ENCODE measurements at places on chromosomes 6 and 20.

DNA sequence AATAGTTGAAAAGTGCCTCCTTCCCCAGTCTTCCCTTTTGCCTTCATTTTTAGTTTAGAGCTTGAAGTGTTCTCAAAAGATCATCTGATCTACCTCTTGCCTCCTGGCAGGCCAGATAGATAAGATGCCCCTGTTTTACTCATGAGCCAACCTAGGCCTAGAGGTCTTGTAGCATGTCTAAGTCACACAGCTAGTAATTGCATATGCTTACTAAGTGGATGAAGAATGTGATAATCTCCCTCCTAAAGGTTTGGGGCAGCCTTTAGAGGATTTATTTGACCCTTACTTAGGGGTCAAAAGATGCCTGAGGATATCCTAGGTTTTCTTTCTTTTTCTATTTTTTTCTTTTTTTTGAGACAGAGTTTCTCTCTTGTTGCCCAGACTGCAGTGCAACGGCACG is 2.1 kb downstream of the C6orf141 start:
- no peak for DNase-seq

DNA sequence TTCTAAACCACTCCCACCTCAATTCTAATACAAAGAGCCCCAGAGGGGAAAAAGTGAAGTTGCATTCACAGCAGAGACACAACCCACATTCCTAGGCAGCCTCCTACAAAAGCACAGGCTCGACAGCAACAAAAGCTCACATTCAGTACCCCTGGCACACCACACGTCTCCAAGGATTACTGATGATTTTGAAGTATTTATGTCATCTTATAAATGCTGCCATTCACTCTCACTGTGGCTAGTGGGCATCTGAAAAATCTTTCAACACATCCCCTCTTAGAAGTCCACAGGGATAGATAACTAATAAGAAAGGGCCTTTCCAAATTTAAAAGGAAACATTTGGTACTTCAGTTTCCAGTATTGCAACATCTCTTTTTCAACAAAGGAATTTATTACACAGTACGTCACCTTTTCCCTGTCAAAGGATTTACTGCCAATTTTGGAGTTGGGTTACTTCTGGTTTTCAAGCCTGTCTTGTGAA is 146.7 kb downstream of the TASP1 start:
- no peak for DNase-seq

- no peak for DNase-seq
These were observed 72.7 kb downstream of the CCDC170 start for GRCh38 chr6:151566557-151566956.

DNA sequence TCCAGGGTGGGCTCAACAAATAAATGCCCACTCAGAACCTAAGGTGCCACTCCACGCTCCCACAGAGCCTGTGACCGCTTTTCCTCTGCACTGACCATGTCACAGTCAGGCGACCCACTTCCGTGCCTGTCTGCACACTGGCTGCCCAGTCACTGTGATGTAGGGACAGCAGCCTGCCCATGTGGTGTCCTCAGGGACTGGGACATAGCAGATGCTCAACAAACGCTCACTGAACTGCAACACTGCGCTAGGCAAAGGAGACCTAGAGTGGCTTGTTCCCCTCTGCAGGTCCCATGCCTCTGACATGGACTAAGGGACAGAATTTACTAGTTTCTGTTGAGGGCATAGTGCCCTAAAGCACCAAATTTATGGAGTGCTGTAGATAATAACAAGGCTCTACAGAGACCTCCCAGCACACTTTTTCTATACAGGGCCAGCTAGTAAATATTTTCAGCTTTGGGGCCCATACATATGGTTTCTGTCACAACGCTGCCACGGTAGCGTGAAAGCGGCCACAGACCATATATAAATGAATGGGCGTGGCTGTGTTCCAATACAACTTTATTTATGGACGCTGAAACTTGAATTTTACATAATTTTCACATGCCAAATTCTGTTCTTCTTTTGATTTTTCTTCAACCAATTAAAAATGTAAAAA is 57.8 kb upstream of the MRPS10 start:
- no peak for DNase-seq

DNA sequence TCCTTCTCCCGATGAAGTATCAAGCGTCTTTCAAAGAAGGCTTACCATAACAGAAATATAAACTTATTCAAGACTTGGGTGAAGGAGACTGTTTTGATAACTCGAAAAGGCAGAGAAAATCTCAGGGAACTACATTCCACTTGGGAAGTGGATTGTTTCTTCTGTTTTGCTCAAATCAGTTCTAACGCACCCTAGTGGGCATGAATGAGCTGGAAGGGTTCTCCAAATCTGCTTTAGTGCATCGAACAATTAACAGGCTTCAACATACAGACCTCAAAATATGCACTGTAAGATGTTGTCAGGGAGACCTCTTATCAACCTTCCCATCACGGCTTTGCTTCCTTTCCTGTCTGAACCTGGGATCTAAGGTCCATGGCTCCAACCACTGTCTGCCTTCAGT is 392.5 kb downstream of the CD83 start:
- no peak for DNase-seq

DNA sequence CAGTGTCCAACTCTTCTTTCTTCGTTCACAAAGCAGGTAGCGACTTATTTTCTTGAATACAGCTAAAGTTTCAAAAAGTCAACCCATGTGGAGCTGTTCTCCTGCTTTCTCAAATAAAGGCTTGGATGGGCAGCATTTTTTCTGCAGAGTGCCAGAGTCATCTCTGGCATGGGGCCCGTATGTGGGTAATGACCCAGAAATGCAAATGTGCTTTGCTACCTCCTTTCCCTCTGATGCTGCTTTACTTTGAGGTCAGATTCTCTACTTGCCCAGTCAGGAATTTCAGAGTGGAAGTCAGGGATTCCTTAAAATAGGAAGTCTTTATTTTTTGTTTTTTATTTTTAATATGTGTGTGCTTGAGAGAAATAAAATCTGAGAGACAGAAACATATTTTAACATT is 4.9 kb downstream of the NKAIN2 start:
- no peak for DNase-seq

GRCh38 chr20:54257071-54257816 is 49.4 kb downstream of the PFDN4 start:
- DNase-seq = no peak

GRCh38 chr6:10136636-10137035 is 278.2 kb downstream of the TFAP2A start:
- DNase-seq = no peak

- peak; percentile 32 for DNase-seq
These were observed 9.9 kb upstream of the BAK1 start for GRCh38 chr6:33589731-33590530.

- DNase-seq = no peak
These were observed 25.8 kb upstream of the CCN6 start for GRCh38 chr6:112027942-112028674.

- no peak for DNase-seq
These were observed 202.4 kb downstream of the SAMD5 start for GRCh38 chr6:147710890-147711289.

DNA sequence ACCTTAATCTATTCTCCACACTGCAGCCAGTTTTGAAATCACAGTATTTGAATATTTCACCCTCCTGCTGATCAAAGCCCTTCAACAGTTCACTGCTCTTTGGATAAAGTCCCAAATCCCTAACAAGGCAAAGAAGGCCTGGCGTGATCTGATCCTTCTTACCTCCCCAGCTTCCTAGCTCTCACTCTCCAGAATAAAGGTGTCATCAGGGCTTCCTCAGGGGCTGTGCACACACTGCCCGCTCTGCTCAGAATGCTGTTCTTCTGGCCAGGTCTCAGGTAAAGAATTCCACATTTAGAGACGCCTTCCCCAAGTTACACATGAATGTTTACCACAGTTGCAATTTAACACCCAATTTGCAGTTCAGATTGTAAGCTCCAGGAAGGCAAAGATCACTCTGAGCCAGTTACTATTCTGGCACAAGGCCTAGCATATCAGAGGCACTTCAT is 58.9 kb upstream of the MCM9 start:
- DNase-seq = no peak

- peak; percentile 77 for DNase-seq
These were observed 18.0 kb downstream of the TUBB2A start for GRCh38 chr6:3139090-3139903.

DNA sequence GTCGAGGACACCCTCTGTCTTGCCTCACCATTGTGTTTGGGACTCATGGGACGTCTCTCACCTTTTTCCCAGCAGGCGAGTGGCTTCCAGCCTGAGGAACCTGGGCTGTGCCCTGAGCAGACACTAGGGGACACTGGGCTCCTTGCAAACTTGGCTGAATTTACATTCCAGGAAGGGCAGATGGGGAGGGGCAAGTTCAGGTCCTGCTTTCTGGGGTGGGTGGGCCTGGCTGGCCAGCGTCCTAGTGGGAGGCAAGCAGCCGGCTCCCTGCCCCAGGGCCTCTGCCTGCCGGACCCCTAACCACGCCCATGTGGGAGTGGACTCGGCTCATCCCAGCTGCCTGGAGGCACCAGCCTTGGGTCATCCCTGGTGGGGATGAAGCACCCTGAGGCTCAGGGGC is 48.2 kb upstream of the MLN start:
- no peak for DNase-seq

GRCh38 chr20:49747707-49748524 is 34.2 kb upstream of the B4GALT5 start:
- DNase-seq = no peak

GRCh38 chr6:89209457-89209856 is 7.7 kb downstream of the GABRR1 start:
- no peak for DNase-seq

DNA sequence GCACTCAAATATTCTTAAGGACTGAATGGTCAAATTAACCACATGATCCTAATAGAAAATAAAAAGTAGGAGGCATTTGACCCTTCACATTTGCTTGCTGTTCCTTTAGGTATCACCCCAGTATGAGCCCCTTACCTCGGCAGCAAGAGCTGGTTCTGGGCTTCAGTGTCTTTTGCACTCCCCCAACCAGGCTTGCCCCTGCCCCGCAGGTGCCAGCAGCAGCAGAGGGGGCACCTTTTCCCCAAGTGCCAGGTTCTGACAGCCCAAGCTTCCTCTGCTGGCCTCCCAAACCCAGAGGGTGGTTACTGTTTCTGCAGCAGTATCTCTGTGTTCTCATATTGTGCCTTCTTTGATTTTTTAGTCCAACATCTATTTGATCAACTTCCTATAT is 23.2 kb downstream of the UBE2V1 start:
- DNase-seq = no peak

DNA sequence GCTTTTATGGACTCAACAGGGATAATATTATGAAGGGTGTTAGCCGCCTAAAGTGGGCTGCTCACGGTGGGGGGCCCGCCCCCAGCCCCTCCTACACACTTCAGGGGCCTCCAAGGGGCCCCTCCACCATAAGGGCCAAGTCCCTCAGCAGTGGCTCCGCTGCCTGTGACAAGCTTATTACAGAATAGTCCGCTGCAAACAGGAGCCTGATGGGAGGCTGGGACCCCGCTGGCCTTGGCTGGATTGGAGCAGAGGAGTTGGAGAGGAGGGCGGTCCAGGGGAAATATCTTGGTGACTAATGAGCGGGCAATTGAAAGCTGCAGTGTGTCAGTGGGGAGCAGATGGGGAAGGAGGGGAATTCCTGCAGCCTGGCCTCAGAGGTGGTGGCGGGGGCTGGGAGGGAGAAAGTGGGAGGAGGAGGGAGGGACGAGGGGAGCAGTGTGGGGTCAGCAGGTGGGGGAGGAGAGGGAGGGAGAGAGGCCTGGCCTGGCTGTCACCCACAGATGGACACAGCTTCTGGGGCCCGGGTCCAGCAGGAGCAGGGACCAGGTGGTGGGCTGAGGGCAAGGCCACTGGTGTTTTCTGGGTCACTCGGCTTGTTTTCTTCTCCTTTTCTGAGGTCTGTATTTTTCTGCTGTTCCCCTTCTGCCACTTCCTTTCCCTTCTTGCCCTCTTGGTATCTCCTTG is 57.6 kb upstream of the FOXP4 start:
- no peak for DNase-seq

GRCh38 chr6:16950825-16951495 is 150.9 kb upstream of the STMND1 start:
- no peak for DNase-seq

- no peak for DNase-seq
These were observed 56.1 kb downstream of the HDDC2 start for GRCh38 chr6:125245523-125246264.

GRCh38 chr6:145544514-145544913 is 190.8 kb downstream of the EPM2A start:
- DNase-seq = no peak

DNA sequence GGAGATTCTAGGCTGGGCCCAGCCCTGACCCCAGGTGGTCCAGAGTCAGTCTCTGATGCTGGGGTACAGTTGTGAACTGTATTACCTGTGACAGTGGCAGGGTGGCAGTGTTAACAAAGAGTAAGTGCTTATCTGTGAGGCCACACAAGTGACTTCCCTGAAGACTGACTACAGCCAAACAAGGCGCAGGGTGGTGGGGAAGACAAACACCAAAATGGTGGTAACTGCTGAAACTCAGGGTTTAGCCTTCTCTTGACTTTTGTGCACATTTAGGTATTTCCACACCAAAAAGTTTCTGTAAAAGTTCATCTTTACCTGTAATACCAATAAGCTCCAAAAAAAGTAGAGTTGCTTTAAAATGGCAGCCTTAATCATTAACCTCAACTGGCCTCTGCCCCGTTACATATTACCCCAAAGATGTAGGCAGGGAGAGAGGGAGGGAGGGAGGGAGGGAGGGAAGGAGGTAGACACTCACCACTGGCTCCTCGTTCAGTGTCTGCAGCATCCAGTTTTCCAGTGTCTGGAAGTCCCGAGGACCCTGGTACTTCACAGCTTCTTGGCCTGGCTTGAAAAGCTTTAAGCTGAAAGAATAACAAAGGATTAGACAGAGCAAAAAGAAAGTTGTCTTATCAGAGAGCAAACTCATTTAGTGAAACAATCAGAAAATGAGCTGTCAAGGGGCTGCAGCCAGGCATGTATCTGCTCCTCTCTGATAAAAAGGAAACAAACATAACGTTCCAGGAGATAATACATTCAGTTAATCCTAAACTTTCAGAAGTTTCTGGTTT is 11.3 kb downstream of the TXNDC5 start:
- DNase-seq = no peak

DNA sequence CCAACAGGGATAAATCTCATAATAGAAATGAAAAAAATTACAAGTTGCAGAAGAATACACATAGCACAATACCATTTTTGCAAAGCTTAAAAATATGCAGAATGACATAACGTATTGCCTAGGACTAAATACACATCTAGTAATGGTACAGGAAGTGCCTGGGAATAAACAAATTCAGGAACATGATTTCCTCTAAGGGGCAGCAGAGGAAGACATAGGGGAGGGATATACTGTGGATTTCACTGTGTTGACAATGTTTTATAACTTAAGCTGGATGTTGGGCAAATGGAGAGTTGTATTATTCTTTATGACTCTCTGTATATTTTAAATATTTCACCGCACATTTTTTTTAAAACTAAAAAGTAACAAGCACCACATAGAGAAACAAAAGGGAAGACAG is 5.6 kb upstream of the GLO1 start:
- no peak for DNase-seq

DNA sequence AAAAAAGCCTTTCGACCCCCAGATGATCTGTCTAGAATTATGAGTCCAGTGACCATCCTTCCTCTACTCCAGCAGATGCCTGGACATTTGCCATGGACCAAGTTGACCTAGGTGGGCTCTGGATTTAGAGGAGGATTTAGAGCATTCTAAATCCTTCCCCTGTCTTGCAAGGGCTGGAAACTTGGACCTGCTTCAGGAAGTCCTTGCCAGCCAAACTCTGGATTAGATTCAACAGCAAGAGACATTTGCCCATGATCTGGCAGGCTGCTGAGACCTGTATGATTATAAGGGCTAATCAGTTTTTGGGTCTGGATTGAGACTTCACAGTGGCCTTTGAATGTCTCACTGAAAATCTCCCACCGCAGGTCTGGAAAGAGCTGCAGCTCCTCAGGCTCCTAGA is 13.1 kb upstream of the HDGFL1 start:
- DNase-seq = no peak
